ENCODE measurements at places on chromosomes 1 and 21.

- DNase-seq = no peak
Measured at GRCh38 chr1:231279081-231279480, 38.1 kb downstream of the GNPAT start.

DNA sequence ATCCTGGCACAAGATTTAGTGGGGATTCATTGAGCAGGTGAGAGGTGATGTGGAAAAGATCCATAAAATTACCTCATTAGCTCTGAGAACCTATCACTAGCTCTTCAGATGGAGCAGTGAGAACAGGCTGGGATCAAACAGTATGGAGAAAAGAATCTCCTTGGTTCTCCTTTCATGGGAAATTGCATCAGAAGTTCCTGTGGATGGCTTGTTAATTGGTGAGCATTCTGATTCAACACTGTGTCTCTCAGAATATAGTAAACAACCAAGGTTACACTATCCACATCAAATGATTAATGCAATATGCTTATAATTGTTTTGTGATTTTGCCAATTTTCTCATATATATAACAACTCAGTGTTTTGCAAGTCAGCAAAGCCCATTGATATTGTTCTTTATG, 8.3 kb upstream of the CD55 start:
- DNase-seq = no peak

GRCh38 chr1:163528710-163529348, 207.1 kb downstream of the NUF2 start:
- DNase-seq = no peak

GRCh38 chr1:119080586-119080985, 59.9 kb downstream of the WARS2 start:
- peak; percentile 96 for DNase-seq

- no peak for DNase-seq
Measured at GRCh38 chr1:51484591-51484990, 34.5 kb downstream of the EPS15 start.

- no peak for DNase-seq
Measured at GRCh38 chr1:43432171-43432860, 21.4 kb downstream of the HYI start.

DNA sequence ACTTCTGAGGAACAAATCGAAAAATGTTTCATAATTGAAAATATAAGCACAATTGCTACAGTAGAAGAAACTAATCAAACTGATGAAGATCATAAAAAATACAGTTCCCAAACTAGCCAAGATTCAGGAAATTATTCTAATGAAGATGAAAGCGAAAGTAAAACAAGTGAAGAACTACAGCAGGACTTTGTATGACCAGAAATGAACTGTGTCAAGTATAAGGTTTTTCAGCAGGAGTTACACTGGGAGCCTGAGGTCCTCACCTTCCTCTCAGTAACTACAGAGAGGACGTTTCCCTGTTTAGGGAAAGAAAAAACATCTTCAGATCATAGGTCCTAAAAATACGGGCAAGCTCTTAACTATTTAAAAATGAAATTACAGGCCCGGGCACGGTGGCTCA, 30.6 kb downstream of the IFNAR1 start:
- no peak for DNase-seq

DNA sequence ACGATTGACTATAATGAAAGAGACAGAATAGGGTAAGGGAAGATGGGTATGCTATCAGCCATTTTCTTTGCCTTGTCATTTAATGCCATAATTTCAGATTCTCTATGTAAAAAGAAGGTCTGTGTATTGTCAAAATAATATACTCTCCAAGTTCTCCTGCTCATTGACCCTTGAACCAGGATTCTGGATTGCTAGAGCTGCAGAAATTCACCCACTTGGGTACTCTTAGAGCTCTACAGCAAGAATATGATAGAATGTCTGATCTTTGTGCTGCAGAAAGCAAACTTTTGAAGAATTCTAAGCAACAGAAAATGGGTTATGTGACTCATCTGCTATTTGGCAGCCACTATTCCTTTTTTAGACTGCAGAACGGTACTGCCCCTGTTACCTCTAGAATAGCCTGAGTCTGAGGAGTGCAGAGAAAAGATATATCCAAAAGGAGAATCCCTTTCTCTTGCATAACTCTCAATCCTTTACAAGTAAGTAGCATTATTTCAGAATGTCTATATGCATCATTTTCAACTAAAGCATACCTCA, 78.2 kb upstream of the TENT5C start:
- peak; percentile 4 for DNase-seq

GRCh38 chr1:39021426-39021825, 4.7 kb upstream of the NDUFS5 start:
- no peak for DNase-seq

- DNase-seq = no peak
Measured at GRCh38 chr1:31683997-31684396, 19.8 kb downstream of the COL16A1 start.

GRCh38 chr1:6157528-6158174, 22.5 kb downstream of the CHD5 start:
- DNase-seq = no peak

DNA sequence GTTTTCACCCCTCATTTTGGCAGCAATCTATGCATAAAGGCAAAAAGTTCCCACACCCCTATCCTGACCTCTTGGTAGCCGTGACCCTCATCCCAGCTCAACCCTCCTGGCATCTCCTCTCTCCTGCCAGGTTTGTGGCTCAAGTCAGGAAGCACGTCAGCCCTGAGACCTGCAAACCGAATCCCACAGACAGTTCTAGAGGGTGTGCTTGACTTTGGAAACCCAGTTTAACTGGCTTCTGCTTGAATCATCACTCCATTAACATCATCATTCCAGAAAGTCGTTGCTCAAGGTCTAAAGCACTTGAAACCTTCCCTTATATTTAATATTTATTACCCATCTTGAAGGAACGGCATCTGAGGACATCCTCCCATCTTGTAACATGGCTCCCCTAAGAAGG, 133.4 kb upstream of the ERG start:
- peak; percentile 29 for DNase-seq

GRCh38 chr21:19853709-19854575, 1144.3 kb upstream of the NCAM2 start:
- no peak for DNase-seq

- DNase-seq = peak; percentile 73
Measured at GRCh38 chr1:148388260-148389026, 94.7 kb downstream of the PPIAL4G start.

DNA sequence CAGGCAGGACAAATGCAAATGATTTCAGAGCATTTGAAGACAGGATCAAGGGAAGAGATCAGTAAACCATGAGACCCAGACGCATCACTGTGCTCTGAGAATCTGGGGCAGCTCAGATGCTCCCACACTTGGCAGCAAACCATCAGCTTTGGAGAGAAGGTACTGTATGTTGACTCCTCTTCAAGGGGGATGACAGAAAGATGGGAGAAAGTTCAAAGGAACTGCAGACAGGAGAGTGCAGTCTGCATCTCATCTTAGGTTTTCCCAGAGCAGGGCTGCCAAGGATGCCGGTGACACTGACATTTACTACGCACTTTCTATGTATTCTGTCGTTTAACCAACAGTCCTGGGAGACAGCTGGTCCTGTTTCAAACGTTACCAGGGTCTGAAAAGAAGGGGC, 35.8 kb downstream of the OLFML2B start:
- no peak for DNase-seq

GRCh38 chr21:29436143-29436542, 137.4 kb downstream of the BACH1 start:
- DNase-seq = no peak

DNA sequence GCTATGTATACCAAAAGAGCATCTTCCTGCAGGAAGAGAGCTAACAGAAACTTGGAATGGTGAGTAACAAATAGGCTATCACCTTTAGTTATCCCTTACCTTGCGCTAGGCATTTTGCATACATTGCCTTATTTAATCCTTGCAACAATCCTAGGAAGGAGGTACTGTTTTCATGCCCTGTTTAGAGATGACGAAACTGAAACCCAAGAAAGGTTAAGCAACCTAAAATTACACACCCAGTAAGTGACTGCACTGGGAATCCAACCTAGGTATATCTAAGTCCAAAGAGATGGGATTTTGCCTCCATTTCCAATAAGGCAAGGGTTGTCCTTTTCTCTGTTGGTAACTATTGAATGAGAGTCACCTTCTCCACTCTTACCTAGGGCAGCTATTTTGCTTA, 144.5 kb downstream of the TM2D1 start:
- no peak for DNase-seq

GRCh38 chr1:230425252-230426091, 660 bp downstream of the PGBD5 start:
- DNase-seq = no peak

- no peak for DNase-seq
Measured at GRCh38 chr1:32208891-32209328, at the start of gene DCDC2B. DCDC2B (plus strand) TSS chr1:32209089; CDS start chr1:32209094, 5 bp downstream.

DNA sequence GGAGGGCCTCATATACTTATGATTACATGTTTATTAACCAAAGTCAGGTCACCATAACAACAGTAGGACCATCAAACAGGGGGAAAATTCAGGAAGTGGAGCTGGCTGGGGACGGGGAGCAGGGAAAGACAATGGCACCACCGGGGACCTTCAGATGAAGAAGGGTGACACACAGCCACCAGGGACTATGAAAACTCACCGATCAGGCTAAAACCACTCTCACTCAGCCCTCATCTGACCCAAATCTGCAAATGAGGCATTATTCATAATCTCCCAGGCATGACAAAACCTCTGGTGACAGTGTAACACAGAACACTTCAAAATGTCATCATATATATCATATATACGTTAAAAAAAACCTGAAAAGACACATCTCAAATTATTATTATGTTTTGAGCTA, 11.2 kb downstream of the MKNK1 start:
- DNase-seq = no peak

DNA sequence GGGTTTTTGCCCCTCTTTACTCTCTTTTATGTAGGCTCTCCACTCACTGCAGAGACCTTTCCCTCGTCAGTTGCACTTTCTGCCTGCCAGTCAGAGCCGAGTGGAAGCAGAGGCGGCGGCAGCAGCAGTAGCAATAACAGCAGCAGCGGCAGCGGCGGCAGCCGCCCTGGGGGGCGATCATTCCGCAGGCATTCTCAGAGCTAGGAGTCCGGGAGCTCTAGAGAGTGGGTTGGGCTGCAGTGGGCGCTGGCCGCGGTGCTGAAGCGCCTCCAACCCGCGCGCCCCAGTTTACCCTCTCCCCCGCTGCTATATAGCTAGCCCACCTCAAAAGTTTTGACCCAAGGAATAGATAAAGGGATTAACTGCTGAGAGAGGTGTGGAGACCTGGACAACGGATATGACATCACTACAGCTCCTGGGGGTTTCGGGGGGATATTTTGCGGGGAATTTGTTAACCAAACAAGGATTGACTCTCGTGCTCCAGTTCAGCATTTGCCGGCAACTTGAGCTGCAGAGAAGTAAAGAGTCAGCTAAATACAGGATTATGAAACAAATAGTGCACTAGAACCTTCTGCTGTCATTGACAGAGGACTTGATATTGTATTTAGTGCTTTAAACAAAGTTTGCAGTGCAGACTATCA, at the start of gene OLFM3:
OLFM3 (minus strand) TSS at position 102 of the 641 bp plus-strand sequence.
- DNase-seq = no peak

DNA sequence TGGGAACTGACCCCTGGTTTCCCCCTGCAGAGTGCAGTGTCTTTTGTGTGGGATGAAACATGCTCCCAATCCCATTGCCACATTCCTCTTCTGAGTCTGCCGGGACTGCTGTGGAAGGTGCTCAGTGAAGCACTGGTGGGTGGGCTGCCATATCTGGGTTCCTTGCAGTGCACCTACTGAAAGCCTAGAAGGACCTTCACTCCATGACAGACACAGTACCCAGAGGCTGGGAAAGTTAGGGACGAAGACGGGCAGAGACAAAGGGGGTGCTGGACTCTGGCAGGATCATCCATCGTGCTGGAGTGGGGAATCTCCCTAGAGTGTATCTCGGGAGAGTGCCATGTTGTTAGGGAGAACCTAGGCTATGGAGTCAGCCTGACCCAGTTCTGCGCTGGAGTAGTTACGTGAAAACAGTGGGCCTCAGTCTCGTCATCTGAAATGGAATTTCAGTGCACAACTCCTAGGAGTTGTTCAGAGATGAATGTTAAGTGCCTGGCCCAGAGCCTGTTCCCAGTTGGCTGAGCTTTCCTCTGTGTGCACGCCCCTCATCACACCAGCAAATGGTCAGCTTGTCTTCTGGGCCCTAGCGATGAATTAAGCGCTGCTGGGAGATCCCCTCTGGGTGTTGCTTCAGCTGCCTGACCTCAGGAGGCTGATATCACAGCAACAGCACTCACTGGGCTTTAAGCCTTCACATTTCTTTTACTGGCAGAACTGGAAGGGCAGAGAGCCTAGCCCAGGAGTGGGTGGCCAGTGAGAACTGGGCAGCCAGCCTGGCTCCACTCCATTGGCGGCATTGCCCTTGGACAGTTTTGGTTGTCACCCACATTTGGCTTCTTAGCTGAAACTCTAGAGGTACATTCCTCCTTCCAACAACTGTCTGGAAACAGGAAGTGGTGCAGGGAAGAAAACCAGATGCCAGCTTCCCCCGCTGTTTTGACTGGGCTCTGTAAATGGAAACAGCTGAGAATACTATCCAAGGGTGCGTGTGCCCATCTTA, 479.8 kb upstream of the VAMP3 start:
- DNase-seq = peak; percentile 33

GRCh38 chr1:41653574-41653973, 169.1 kb upstream of the EDN2 start:
- no peak for DNase-seq

GRCh38 chr1:153513023-153513422, 22.8 kb downstream of the S100A6 start:
- no peak for DNase-seq

GRCh38 chr1:24162201-24162600, 19.3 kb upstream of the IL22RA1 start:
- no peak for DNase-seq

GRCh38 chr1:81349194-81349965, 451.4 kb upstream of the ADGRL2 start:
- DNase-seq = no peak

- no peak for DNase-seq
Measured at GRCh38 chr1:153922076-153922971, 448 bp downstream of the GATAD2B start.

DNA sequence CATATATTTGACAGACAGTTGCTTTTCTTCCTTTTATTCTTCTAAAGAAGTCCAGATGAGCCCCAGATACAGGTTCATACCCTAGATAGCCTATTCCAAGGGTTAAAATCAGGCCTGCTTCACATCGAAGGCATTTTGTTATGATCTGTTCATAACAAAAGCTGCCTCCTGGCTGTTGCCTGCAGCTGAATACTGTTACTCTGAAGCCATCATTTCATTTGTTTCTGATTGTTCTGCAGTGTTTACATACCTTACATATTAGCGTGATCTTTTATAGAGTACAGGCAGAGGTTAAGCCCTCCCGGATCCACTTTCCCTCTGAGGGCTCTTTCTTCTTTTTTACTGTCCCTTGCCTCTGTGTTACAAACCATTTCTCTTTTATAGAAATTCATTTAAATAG, 219.0 kb upstream of the HOOK1 start:
- DNase-seq = peak; percentile 37

All from fibroblast of skin of left quadriceps (primary cell).